ENCODE measurements at places on chromosomes 6 and 20.

DNA sequence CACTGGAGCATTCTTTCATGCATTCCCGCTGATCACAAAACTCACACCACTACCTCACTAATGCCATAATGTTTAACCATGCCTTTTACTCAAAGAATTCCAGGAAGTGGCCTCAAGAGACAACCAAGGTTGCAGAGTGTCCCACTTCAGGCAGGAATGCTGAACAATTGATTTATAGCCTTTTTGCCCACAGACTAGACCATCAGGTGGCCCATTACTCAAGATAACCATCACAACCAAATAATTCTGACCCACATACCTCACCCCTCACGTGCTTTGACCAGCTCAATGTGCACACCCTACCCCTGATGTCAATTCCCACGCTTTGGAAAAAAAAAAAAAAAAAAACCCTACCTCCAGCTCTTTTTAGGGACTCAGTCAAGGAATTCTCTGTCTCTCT, 220.6 kb upstream of the UFL1 start:
- DNase-seq: no peak

- DNase-seq: no peak
Measured at GRCh38 chr6:19408331-19408730, 428.8 kb upstream of the ID4 start.

DNA sequence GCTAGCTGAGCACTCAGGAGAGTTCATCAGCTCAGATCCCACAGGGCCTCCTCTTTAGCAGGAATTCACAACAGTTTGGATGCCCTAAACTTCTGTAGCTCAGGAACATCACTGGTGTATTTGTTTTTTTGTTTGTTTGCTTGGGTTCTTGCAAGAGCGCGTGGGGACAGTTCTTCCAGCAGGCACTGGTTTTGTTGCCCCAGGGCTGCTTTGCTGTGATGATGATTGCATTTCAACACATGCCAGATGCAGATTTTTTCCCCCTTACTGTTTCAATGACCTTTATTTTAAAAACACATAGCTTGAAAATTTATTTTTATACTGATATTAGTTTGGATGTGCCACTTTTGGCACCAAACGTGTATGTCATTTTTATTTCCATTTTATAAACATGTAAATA, 77.1 kb downstream of the DHX35 start:
- DNase-seq: no peak

GRCh38 chr6:109118871-109119354, 23.6 kb downstream of the CEP57L1 start:
- DNase-seq: no peak

DNA sequence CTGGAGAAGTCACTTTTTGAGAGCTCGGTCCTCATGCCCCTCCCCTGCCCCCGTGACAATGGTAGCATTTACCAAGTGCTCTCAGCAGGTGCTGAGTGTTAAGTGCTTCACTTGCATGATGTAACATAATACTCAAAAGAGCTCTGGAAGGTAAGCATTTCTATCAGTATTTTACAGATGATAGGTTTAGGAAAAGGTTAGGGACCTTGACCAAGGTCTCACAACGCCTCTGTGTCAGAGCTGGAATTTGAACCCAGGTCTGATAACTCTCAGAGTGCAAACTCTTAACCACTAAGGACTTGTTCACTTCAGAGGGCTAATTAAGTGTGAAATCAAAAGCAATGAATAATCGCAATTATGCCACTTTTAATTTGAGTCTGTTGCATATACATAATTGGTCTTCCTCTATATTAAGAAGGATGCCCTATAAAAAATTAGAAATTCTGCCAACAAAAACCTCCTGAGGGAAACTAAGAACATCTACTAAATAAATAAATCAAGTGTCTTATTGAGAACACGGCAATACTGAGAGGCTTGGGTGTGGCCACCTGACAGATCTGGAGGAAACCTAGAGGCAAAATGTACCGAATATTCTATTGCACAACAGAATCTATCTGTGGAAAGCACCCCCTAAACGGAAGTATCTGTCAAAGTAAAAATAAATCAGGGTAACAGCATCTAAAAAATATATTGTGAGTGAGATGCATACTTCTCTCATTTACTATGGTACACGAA, 109.8 kb downstream of the BACH2 start:
- no peak for DNase-seq

- DNase-seq: no peak
Measured at GRCh38 chr20:39630215-39630908, 668.2 kb downstream of the DHX35 start.

DNA sequence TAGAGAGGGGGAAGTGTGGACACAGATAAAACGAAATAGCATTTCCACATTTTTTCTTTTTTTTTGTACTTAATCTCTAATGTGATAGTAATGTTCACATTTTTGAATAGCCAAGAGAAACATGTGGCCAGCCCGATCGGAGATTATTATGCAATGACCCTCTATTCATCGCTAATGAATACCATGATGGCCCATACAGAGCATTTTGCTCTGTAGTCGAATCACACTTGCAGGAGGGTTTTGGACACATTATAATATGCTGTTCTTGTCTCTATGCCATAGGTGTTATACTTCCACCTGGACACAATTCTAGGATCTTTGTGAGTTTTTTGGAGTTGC, 60.1 kb downstream of the MTHFD1L start:
- no peak for DNase-seq

DNA sequence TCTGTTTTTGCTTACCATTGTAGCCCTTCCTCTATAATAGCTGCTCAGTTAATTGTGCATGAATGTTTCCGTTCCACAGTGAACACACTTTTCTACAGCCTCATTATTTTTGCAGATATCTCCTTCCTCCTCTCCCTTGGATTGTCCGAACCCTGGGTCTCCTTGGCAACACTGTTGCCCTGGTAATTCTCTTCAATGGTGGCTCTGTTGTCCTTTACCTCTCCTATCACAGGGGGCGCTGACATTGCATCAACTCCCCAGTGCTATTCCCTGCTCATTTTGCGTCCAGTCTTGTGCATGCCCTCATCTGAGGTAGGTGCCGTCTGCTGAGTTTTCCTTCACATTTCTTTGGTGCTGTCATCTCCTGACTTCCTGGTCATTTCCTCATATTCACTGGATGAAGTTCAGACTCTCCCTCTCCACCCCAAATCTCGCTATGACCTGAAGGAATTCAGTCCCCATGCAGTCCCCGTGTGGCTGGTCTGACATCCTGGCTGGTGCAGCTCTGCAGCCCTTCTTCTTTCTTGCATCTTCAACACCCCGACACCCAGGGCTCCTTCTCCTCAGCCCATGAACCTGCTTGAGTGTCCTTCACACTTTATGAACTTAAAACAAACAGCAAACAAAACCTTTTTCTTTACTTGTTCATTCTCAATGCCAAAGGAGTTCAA, 21.1 kb downstream of the PHACTR2 start:
- DNase-seq: no peak

Measured in AG08396 (cell line).